AG08396 (cell line): ENCODE measurements at places on chromosomes 12 and 14.

- no peak for DNase-seq
Observed at GRCh38 chr12:122076743-122077495, 1.6 kb upstream of the MLXIP start.

GRCh38 chr12:114245555-114245954 lies 160.4 kb downstream of the TBX5 start:
- no peak for DNase-seq

GRCh38 chr12:112166051-112167015 lies 41.0 kb downstream of the TRAFD1 start:
- no peak for DNase-seq

DNA sequence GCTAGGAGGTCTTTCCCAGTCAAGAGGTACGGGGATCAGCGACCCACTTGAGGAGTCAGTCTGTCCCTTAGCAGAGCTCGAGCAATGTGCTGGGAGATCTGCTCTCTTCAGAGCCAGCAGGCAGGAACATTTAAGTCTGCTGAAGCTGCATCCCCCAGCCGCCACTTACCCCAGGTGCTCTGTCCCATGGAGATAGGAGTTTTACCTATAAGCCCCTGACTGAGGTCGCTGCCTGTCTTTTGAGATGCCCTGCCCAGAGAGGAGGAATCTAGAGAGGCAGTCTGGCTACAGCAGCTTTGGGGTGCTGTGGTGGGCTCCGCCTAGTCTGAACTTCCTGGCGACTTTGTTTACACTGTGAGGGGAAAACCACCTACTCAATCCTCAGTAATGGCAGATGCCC lies 874.9 kb upstream of the FLRT2 start:
- no peak for DNase-seq

DNA sequence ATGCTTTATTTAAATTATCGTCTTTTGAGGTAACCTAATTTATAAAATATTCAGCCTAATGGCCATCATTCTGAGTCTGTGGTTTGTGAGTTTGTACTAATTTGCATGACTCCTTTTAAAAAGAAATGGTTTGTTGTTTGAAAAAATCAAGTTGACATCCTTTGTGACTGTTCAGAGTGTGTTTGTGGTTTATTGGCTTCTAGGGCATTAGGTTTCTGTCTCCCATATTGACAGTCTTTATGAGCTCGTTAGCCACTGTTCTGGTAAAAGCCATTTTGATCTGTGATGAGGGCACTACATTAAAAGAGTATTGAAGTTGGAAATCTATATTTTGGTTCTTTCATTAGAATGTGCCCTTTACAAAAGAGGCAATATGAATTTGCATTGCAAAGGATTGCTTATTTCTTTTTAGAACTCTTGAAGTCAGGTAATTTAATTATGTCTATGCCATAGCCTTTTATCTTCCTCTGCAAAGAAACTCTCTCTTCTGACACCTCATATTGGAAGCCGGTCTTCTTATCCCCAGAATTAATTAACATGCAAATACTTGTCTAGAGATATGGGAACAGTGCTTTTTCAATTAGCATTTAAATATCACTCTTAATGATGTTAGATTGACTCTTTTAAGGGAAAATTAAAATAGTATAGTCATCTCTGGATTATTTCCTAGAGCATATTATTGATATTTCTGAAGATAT lies 95.0 kb downstream of the CRADD start:
- DNase-seq, result no peak

- peak; percentile 75 for DNase-seq
Observed at GRCh38 chr14:61564618-61565091, 130.7 kb upstream of the HIF1A start.

GRCh38 chr14:22122829-22123560 lies 449.4 kb upstream of the OR4E1 start:
- DNase-seq, result no peak

DNA sequence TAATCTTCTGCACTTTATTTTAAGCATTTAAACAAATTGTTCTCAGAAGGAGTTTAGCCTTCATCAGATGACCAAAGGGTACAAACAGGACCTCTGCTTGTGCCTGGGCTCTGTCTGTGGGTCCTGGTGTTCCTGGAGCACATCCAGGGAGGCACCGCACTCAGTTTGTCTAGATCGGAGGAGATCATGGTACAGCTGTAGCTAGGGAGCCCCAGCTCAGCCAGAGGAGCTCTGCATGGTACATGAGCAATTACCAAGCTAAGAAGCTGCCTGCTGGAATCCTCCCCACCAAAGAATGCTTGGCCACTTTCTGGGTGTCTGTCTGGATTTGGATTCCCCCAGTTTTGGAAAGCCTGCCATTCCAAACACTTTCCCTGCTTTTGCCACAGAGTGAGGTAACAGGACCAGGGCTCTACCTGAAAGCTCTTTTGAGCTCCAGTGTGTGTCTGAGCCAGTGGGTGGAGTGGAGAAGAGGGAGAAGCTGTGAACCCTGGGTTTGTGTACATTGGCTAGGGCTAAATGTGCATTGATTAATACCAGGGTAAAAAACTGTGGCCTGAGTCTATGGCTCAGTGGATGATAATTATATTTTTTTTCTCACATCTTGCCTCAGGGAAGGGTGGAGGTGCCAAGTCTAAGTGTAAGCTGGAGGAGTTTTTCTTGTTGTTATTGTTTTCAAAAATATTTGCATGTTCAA lies 163.7 kb upstream of the IGF1 start:
- no peak for DNase-seq

DNA sequence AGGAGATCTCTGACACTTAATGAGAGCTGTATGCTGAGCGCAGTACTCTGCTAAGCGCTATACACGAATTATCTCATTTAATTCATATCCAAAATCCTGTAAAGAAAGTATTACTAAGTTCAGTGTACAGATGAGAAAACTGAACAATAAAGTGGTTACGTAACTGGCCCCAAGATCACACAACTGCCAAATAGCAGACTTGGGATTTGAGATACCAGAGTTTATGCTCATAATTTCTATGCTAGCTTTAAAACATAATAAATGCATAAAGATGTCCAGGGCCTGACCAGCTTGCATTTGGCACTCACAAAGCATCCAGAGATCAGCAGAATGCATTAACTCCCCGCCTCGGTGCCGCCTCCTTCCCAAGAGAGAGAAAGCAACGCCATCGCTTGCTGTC lies 83.2 kb upstream of the PWP1 start:
- DNase-seq, result no peak

DNA sequence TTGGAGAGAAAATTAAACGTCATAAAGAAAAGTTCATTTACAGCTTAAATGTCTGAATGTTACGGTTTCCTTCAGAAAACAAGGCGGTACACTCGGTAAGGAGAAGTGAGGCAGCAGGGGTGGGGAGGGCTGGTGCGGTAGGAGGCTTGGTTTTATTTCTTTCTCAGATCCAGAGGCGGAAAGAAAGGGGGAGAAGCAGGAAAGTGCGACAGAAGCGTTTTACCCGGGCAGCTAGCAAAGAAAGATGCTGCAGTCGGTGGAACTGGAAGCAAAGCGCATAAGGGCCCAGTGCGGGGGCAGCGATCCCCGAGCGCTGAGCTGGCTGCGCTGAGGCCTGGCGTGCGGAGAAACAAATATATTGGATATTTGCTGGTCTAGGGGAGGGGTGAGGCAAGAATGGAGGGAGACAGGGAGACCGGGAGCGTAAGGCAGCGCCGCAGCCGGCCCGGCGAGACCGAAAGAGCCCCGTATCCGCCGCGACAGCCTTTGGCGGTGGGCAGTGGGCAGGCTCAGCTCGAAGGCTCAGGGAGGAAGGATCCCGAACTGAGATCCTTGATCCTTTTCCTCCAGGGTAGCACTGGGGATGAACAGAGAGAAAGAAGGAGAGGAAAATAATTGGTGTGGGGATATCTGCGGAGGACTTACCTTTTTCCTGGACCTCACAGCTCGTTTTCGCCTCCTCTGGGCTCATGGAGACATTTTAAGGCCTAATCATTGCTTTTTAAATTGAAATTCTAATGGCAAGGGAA lies 6.4 kb upstream of the HOXC11 start:
- no peak for DNase-seq

DNA sequence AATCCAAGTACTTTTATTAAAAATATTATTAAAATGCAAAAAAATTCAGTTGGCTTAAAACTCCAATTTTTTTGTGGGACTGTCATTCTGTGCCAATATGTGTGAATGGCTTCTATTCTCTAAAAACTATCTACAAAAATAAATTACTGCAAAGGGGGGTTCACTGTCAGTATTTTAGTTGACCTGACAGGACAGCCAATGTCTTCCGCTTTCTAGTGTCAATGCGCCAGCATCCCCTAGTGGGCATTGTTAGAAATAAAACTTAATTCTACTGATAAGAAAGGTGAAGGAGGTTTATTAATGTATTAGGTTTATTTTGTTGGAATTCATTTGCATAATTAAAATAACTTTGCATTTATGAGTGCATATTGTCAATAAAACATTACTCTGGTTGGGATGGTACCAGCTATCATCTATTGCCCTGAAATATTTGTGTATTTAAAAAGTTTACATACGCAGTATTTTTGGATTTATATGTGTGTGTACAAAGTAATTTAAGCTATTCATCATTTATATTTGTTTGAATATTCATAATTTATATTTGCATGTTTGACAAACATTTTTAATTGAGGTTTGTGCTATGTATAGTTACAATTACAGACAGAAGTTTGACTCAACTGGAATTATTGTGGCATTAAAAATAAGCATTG lies 527.2 kb downstream of the FLRT2 start:
- DNase-seq, result peak; percentile 21

- DNase-seq, result no peak
Observed at GRCh38 chr12:117481470-117481869, 120.0 kb upstream of the NOS1 start.

DNA sequence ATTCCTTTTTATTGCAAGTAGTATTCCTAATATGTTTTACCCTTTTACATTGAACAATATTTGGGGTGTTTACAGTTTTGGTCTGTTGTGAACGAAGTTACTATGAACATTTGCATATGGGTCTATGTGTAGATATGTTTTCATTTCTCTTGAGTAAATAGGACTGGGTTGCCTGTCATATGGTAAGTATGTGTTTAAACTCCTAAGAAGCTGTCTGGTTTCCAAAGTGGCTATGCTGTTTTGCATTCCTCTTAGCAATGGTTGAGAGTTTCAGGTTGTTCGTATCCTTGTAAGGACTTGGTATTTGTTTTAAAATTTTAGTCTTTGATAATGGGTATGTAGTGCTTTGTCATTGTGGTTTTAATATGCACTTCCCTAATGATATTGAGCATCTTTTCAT lies 6.3 kb downstream of the METAP2 start:
- DNase-seq, result no peak

DNA sequence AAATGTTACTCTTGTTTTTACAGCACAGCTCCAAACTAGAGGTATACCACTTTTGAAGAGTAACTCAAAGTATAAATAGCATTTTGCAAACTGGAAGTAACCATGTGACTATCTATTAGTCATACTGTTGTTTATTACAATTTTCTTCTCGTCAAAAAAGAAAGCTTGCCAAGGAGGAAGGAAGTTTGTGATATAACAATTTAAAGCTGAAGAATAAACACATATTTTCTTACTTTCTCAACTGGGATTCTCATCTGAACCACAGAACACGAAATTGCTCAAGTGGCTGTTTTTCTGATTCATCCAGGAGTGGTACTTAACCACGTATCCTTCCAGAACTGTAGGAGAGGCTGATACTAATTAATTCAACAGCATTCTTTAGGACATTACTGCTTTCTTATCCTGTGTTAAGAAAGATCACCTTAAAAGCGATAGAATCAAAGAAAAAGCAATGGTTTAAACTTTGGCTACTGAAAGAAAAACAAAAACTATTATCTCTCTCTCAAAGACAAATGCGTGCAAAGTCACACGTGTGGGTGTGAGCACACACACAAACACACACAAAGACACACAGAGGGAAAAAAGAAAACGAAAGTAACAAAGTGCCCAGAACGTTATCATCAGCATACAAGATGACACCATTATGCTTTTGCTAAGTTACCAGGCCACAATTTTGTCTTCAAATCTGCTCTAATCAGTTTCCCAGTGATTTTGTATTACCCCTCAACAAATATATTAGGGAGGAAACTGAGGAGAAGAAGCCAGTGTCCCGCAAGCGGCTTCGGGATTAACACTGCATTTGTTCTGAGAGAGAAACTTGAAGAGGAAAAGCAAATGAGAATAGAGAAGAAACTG lies at the start of gene CLEC2B:
Gene CLEC2B, minus strand, starts transcription at position 48 of the 855 bp plus-strand sequence.
- peak; percentile 40 for DNase-seq

DNA sequence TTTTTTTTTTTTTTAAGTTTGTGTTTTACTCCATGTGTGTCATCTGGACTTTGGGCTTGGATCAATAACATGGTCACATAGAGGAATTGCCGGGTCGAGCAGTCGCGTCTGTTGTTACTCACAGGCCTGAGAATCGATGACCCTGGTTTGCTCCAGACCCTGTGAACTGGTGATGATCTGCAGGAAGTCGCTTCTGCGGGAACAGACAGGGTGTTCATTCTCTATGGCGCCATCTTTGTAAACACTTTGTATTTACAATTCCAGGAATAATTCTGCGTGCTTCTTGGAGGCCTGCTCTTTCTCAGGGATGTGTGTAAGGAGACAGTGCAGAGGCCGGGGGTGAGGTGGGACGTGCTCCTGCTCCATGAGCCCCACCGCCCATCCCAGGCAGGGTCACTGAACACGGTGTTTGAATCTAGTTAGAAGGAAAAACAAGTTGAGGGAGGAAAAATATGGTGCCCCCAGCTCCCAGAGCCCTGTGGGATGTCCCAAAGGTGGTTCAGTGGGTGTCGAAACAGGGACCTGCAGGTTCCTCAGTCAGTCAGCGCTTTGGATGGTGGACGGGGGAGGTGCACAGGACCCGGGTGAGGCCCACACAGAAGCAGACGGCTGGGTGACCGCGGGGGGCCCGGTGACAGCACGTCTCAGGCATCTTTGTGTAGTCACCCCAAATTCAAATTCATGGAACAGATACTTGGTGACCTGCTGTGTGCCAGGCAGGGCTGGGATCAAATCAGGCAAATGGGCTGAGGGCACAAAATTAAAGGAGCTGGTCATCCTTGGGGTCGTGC lies 58.8 kb downstream of the ADGRD1 start:
- no peak for DNase-seq

DNA sequence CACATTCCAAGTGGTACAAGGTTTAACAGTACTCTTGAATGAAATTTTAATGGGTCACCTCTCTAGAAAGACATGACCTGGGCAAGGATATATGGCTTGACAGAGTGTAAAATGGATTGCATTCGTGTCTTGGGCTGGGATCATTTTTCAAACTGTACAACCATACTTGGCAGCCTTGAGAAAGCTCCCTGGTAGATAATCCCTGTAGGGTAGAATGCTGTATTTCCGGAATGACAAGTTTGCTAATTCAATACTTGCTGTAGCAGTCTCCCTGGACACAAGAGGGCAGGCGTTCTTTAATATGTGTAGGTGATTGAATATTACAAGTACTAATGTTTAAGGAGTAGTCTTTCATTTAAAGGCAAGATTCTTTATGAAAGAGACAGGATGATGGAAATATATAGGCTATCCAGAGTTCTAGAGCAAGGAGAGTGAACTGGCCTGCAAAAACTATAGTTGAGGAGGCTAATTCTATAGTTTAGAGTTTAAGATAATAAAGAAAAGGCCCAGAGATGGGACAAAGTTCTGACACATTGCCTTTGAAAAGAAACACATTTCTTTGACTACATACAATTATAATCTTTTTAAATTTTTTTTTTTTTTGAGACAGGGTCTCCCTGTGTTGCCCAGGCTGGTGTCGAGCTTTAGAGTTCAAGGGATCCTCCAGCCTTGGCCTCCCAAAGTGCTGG lies 53.4 kb downstream of the PLBD1 start:
- peak; percentile 14 for DNase-seq

GRCh38 chr12:63848450-63848849 lies 4.0 kb downstream of the SRGAP1 start:
- no peak for DNase-seq

GRCh38 chr14:105987563-105987962 lies 461.2 kb downstream of the TMEM121 start:
- no peak for DNase-seq
